ENCODE measurements at places on chromosomes 7 and 10.

GRCh38 chr10:49578392-49578791 is 31.7 kb upstream of the SLC18A3 start:
- DNase-seq = no peak

- no peak for DNase-seq
Measured at GRCh38 chr7:70636169-70636568, 495.8 kb upstream of the GALNT17 start.

GRCh38 chr7:128347647-128348097 is 4.0 kb upstream of the RBM28 start:
- peak; percentile 49 for DNase-seq

DNA sequence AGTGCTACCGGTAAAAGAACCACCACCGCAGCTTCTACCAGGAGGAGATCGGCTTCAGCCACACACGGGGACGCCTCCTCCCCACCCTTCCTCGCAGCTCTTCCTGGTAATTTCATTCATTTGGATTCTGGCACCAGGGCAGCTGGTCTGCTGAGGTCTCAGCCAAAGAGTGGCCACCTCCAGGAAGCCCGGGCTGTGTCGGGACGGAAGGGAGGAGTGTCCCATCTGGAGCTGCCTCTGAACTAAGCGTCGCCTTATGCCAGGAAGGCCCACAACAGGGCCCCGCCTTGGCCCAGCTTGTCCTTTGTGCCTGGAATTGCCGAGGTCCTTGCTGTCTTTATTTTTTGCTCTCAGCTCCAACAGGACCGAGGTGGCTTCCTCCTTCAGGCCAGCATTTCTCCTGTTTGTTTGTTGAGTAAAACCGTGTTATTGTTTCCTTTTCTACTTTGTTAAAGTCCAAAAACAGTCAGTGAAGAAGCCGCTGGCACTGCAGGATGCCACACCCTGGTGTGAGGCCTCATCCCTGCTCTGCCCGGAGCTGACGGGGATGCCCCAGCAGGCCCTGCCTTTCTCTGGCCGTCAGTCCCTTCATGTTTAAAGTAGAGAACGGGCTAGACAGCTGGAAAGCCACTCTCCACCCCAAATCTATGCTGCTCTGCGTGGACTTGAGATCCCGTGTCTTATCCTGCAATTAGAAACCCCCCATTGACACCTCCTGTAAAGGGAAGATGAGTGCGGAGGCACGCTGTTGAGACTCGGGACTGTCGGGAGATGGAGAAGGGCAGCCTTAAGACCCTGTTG is 24.5 kb upstream of the TTYH3 start:
- no peak for DNase-seq

DNA sequence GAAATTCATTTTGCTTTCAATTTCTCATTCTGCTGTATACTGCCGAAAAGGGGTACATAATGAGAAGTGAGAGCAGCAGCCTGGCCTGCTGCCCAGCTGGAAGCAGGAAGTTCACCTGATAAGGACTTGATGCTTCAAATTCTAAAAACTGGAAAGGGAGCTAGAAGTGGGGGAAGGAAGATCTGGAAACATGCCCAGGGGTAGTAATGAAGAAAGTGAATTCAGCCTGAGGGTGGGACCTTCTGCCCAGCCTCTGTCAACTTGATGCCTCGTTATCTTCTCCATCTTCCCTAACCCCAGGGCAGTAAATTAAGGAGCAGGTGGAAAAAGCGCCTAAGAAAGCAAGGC is 69.4 kb downstream of the ARMH3 start:
- DNase-seq = no peak

DNA sequence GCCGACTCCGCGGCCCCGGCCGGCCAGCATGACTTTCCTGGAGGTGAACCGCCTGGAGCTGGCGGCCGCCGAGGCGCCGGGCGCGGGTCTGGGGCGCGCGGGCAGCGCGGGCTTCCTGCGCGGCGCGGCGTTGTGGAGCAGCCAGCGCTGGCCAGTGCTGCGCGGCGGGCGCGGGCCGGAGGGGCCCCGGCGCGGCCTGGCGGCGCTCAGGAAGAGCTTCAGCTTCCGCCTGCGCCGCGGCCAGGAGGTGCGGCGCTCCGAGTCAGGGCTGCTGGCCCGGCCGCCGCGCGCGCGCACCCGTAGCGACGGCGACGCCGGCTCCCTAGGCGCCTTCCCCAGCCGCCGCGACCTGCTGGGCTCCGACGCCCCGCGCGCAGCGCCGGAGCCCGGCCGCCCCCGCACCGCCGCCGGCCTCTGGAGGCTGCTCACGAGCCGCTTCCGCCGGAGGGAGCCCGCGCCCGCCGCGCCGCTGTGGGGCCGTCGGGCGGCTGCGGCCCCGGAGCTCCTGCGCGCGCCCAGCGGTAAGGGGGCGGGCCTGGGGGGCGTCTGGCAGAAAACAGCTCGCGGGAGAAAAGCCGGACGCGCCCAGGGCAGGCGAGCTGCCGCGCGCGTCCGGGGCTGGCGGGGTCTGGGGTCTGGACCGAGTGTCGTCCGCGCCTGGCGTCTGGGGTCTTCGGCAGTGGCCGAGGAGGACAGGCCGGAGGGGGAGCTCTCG is 29.0 kb downstream of the AGAP3 start:
- DNase-seq = peak; percentile 23

DNA sequence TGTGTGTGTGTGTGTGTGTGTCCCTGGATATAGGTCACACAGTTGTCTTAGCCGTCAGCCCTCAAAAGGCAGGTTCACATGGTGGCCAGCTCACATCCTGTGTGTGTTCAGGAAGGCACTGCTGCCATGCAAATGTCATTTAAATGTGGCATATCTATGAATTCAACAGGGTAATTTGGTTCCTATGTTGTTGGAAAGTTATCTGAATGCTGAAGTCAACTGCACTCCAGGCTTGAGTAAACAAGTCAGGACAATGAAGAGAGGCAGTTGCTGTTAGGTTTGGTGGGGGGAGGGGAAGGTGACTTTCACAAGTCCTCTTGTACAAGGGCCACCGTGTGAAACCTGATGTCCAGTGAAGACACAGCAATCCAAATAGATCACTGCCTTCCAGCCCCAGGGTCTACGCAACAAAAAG is 61.1 kb downstream of the PTPRE start:
- no peak for DNase-seq

GRCh38 chr7:13024121-13024674 is 336.8 kb downstream of the ARL4A start:
- DNase-seq = no peak

GRCh38 chr10:113889911-113890310 is 35.5 kb downstream of the NHLRC2 start:
- no peak for DNase-seq

DNA sequence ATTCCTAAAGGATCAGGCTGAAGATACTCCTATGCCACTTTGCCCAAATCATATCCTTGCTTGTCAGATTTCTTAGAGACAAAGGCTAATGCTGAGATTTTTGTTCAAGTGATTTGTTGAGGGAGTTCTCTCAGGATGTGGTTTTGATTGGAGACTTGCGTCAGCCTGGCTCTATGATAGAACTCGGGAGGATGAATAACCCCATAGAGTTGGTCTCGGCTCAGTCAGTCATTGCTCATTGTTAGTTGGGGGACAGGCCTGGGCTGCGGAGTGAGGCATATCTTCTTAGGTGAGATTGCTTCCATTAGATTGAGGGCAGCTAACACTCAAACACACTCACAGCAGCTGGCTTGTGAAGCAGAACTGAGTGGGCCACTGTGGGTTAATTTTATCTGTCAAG is 203.4 kb downstream of the KIF20B start:
- DNase-seq = no peak

- DNase-seq = peak; percentile 50
Measured at GRCh38 chr7:90455163-90456030, 14.0 kb upstream of the PTTG1IP2 start.

DNA sequence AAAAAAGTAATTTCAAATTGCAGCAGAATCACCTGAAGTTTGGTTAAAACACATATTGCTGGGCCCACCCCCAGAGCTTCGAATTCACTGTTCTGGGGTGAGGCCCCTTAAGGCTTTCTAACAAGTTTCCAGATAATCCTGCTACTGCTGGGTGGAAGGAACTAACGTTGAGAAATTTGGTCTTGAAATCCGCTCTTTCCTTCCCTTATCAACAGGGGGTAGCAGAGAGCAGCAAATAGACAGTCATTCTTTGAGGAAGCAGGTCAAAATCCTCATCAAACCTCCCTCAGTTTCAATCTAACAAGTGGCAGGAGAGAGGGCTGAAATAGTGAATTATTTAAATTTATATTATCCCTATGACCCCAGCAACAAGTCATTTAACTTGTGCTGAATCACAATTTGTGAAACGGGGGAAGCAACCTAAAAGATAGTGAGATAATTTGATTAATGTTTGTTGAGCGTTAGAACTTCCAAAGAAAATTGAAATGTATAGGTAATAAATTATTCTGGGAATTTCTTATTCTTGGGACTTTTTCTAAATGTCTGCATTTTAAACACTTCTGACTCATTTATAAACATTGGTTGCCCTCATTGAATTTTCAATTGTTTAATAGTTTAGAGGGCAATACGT is 21.7 kb upstream of the MALSU1 start:
- DNase-seq = peak; percentile 64

- no peak for DNase-seq
Measured at GRCh38 chr10:111360260-111360925, 283.6 kb downstream of the ADRA2A start.

- no peak for DNase-seq
Measured at GRCh38 chr10:75972491-75973276, 541.3 kb downstream of the LRMDA start.

DNA sequence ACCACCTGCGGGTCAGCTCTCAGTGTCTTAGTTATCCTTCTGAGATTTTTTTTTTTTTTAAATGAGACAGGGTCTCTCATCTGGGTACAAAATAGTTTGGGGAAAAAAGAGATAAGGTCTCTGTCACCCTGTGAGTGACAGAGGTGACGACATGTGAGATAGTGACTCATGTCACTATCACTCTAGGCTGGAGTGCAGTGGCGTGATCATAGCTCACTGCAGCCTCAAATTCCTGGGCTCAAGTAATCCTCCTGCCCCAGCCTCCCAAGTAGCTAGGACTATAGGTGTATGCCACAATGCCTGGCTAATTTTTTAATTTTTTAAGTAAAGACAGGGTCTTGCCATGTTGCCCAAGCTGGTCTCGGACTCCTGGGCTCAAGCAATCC is 10.4 kb downstream of the BLVRA start:
- DNase-seq = no peak

GRCh38 chr10:75049316-75050148 is 61.9 kb upstream of the SAMD8 start:
- no peak for DNase-seq

DNA sequence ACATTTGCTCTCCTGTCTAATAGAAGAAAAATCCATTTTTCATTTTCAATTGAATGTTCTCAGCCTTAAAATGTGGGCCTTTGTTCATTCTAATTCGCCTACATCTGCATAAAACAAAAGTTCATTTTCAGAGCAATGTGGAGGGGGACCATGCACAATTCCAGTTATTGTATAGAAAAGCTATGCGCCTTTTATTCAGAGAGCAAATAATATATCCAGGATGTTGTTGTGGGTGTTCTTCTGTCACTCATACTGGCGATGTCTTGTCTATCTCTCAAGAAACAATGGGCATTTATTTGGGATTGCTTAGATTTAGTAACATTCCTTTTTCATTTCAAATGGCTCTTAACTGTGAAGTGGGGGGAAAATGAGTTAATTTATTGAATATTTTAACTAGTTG is 56.4 kb downstream of the KIF5B start:
- no peak for DNase-seq

DNA sequence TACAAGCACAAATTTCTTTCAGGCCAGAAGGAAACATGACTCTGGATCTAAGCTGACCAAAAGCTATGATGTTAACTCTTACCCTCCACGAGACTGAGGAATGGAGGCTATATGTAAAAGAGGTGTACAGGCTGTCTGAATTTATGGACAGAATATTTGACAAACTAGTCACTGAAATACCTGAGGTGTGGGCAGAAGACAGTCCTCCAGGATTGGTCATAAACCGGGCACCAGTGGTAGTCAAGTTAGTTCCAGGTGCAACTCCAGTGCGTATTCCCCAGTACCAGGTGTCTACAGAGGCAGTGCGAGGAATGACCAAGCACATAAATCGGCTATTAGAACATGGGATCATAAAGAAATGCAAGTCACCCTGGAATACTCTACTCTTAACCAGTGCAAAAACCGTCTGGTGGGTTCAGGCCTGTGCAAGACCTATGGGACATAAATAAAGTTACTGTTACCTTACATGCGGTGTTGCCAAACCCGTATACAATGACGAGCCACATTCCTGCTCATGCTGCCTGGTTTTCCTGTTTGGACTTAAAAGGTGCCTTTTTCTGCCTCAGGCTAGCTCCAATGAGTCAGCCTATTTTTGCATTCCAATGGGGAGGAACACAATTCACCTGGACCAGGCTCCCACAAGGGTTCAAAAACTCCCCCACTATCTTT is 6.7 kb upstream of the CYREN start:
- DNase-seq = no peak

- no peak for DNase-seq
Measured at GRCh38 chr10:114083040-114083439, 39.4 kb downstream of the ADRB1 start.

DNA sequence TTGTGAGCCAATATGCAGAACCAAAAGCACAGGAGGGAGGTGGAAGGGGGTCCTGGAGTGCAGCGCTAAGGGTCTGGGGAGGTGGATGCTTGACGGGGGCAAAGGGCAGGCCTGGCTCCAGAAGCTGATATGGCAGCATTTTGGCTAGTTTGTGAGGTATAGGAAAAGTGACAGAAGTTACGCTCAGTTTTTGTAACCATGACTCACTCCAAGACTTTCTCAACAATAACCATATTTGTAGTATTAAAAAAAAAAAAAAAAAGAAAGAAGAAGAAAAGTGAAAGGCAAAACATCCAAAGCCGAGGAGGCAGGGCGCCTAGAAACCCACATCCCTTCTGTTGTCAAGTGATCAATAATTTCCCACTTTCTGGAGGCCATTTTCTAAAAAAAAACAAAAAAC is 92.3 kb downstream of the RNF216 start:
- DNase-seq = peak; percentile 71

DNA sequence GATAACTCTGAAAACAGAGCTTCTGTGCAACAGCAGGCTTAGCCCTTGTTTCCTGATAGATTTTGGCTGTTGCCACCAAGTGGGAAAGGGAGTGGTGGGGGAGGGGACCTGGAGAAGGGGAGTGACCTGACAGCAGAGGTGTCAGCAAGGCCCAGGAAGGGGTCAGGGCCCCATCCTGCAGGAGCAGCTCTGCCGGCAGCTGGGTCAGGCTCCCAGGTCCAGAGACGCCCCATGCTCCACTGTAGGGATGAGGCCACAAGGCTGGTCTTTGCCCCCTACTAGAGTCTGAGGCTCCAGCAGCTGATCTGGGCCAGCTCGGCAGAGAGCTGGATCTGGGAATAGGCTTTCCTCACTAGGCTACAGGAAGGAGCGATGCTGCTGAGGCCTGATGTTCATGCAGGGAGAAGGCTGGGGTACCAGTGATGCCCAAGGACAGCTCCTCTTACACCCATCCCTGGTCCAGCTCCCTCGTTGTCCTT is 44.0 kb upstream of the ZMIZ1 start:
- DNase-seq = no peak

All from CD4-positive, alpha-beta T cell treated with Interleukin-21 for 1 hour (primary cell).